ENCODE measurements at places on chromosomes 5 and 9.
A peak's percentile ranks its signal among the peaks of the same experiment; 100 is the strongest.

- DNase-seq, result no peak
These were observed 116.9 kb downstream of the IRX2 start for GRCh38 chr5:2634399-2635176.

GRCh38 chr9:86724529-86724928 is 222.8 kb downstream of the GAS1 start:
- no peak for DNase-seq

GRCh38 chr5:56813302-56813701 is 2.0 kb upstream of the MAP3K1 start:
- no peak for DNase-seq

GRCh38 chr5:77993855-77994318 is 217.7 kb upstream of the TBCA start:
- no peak for DNase-seq

DNA sequence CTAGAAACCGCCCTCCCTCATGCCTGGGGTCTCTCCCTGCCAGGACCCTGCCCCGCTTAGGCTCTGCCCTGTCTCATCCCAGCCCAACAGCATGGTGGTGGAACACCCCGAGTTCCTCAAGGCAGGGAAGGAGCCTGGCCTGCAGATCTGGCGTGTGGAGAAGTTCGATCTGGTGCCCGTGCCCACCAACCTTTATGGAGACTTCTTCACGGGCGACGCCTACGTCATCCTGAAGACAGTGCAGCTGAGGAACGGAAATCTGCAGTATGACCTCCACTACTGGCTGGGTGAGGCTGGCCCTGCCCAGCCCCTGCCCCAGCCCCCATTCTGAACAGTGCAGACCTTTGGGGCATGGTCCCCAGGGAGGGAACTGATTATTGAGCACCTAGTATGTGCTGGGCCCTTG is 33.9 kb downstream of the GSN start:
- no peak for DNase-seq

DNA sequence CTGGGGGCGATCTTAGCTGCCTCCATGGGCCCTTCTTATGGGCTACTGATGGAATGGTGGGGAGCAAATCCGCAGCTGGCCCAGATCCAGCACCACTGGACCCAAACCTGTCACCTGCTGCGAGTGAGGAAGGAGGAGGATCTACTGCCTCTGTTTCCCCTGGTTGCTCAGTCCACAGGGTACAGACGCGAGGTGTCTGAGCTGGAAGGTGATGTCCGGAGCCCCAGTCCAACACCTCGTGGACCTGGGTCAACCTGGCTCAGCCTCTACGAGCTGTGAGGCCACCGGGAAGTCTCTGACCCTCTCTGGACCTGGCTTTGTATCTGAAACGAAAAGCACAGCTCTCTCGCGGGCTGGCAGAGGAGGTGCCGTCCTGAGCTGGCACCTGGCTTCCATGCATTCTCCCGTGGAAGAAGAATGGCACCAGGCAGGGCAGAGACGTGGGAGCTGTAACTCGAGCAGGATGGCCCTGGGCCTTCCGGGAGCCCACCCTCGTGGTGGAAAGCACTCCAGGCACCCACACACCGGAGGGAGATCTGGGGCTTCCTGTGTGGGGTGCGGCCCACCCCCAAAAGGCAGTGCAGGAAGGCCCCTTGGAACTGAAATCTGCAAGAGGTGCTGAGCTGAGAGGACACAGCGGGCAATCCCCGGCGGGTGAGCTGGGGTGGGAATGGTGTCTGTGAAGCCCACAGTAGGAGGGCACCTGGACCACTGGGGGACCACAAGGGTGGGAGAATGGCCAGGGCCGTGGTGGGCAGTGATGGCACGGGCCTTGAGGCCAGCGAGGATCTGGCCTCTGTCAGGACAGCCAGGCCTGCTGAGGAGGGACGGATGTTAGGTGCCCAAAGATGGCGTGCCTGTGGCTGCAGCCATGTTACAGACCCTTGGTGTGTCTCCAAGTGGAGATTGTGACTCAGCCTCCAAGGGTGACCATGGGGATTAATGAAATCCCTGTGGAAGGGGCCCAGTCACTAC is 133.4 kb downstream of the OLFM1 start:
- DNase-seq, result no peak

GRCh38 chr9:93207326-93207814 is 23.4 kb downstream of the WNK2 start:
- no peak for DNase-seq

GRCh38 chr9:128729302-128729701 is 5.4 kb upstream of the ZDHHC12 start:
- no peak for DNase-seq

DNA sequence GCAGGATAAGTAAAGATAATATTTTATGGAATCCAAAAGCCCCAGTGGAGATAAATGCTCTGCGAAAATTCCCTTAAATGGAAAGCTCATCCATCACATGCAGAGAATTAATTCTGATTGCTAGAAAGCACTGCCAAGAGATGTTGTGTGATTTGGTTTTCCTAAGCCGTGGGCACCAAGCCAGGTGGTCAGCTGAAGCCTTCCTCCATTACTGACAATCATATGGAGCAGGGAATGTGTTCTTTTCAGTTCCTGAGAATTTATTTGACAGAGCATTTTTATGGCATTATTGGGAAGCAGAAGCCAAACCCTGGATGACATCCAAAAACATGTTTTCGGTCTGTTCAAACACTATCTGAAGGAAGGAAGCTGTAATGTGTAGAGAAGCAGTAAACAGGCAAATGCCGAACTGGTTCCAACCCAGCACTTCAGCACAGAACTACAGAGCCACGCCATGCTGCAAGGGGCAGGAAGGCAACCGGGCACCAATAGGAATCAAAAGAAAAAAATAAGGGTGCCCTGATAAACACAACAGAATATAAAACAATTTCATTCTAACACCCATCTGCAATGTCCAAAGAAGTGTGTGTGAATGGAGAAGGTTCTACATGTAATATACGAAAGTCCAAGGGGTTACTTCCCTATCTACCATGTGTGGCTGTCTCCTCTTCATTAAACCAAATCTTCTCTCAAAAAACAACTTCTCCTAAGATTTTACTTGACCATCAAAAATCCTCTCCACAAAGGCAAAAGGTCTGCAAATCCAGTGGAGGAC is 12.3 kb downstream of the ARSB start:
- DNase-seq, result peak; percentile 5

DNA sequence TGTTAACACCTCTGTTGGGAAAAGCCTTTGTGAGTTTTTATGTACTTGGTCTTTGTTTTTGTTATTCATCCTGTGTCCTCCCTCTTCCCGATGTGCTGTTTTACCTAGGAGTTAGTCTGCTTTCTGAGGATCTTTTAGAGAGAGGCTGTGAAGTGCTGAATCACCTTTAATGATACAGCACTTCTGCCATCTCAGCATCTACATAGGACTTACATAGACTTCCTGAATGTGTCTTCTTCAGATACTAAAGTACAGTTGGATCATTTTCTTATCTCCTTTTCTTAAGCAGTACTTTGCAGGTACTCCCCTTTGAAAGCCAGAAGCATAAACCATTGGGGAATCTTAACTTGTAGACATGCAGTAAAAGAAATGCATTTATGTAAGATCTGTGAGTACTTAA is 31.5 kb downstream of the OTULIN start:
- no peak for DNase-seq

GRCh38 chr5:78823196-78823595 is 161.9 kb downstream of the ARSB start:
- no peak for DNase-seq

DNA sequence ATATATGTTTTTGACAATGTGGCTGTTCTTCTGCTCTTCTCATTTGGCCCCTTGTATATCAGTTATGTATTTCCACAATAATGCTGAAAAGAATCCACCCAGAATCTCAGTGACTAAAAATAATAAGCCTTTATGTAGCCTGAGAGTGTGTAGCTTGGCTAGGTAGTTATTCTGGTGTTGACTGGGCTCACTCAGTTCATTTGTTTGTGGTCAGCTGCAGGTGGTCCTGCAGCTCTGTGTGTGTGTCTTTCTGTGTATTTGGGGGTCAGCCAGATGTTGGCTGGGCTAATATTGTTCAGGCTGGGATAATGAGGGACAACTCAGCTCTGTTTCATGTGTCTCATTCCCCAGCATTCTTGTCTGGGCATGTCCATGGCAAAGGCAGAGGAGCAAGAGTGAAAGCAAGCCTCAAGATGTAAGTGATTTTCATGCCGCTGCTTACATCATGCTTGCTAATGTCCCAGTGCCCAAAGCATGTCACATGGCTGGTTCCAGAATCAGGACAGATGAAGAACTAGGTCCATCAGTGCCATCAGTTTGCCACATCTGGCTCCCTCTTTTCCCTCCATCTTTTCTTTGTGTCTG is 162.8 kb downstream of the KCTD16 start:
- DNase-seq, result no peak

- DNase-seq, result no peak
These were observed 53.3 kb upstream of the SPATA31D4 start for GRCh38 chr9:81874931-81875330.

DNA sequence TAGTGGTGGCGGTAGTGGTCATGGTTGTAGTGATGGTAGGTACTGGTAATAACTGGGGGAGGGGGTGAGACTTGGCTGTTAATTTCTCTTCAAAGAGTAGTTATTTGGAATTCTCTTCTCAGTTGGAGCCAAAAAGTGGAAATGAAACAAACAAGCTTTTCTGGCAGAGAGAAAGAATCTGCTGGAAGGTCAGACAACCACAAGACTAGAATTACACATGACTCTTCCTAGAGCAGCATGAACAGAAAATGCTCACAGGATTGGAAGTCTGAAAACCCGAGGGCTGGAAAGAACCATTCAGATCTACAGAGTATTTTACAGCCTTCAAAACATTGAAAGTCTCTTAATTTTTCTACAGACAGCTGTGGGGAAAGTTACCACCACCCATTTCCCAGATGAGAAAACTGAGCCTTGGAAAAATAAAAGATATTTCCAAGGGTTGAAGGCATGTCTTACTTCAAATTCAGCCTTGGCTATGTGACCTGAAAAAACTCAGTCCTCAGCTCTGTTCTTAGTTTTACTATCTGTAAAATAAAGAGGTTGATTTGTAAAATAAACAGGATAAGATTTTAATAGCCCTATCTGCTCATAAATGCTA is 42.9 kb upstream of the TRIM32 start:
- no peak for DNase-seq

DNA sequence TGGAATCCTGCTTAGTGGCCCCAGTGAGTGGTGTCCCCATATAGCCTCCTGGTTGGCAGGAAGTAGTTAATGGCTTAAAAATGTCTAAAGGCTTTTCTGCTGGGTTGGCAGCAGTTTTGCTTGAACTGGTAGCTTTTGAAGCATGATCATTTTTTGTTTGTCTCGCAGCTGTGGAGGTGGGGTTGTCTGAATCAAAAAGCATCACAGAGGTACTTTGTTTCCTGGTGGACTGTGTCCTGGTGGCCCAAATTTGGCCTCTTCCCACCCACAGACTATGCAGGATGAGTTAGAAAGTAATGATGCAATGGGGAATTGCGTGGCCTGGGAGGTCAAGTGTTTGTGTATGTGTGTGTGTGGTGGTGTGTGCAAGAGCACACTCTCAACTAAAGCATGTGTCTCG is 322.7 kb downstream of the ARHGEF28 start:
- DNase-seq, result no peak

- DNase-seq, result no peak
These were observed 1689.1 kb upstream of the CDH6 start for GRCh38 chr5:29504411-29504810.

DNA sequence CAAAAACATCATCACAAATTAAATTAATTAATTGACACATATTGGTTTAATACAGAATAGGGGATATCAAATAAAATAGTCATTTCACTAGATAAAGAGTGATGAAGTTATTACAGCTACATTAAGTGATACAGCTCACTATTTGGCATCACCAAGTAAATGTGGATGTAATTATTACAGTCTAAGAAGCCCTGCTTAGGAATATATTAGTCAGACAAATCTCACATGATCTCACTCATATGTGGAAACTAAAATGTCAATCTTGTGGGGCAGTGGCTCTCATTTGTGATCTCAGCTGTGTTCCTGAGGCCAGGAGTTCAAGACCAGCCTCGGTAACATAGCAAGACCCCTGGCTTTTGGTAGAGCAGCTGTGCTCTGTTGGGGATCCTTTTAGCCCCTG is 233.4 kb upstream of the RGMB start:
- DNase-seq, result no peak

DNA sequence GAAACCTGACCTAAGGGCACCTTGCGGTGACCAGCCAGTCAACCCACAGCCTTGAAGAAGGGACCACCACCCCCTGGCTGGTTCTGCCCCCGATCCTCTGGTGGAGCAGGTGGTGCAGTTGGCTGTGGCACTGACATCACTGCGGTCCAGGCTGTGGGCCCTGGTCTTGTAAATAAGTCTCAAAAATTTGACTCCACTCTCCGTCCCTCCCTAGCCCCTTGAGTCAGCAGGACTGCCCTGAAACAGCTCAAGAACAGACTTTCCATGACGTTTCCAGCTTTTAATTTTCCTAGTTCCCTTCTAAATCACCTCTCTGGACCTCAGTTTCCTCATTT is 134.8 kb upstream of the BOD1 start:
- DNase-seq, result no peak

DNA sequence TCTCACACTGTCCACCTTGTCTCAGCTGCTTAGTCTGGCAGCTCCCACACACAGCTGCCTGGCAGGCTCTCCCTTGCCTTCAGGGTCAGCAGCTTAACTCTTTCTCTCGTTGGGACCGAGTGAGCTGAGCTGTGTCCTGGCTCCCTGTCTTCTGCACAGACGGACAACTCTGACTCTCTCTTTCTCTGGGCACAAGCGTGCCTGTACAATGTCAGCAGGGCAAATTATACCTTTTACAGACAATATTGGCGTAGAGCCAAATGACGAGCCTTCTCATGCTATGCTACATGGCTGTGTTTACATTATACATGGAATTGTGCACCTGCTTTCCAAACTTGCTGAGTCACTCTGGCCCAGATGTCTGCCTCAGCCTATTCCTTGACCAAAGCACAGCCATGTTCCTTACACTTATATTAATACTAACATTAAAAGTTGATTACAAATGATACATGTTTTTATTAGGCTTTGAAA is 188.6 kb downstream of the CYLC2 start:
- no peak for DNase-seq

DNA sequence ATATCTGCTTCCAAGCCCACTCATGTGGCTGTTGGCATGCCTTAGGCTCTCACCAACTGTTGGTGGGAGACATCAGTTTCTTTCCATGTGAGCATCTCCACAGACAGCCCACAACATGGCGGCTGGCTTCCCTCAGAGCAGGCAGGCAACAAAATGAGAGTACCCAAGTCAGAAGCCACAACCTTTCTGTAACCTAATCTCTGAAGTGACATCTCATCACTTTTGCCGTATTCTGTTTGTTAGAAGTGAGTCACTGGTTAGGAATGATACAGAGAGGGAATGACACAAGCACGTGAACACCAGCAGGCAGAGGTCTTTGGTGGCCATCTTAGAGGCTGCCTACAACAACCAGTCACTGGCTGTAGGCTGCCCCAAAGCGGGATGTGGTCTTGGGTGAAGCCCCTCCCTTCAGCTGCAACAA is 88.6 kb upstream of the RASGRF2 start:
- DNase-seq, result no peak

GRCh38 chr5:90366948-90367347 is 42.6 kb downstream of the CETN3 start:
- DNase-seq, result no peak

DNA sequence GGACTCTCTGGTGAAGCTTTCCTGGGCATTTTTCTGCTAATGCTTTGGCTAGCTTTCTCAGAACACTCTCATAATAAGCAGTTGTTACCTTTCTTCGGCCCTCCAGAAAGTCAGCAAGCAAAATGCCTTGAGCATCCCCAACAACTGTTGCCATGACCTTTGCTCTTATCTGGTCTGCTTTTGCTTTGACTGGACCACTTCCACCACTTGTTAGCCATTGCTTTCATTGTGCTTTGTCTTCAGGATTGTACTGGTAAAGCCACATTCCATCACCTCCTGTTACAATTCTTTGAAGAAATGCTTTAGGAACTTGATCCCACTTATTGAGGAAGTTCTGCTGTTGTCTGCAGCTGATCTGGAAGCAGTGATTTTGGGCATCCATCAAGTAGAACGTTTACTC is 35.7 kb downstream of the RAD50 start:
- no peak for DNase-seq
